ENCODE measurements at places on chromosomes 6 and 20.

GRCh38 chr6:166583230-166583965 is 3.1 kb downstream of the RAMACL start:
- DNase-seq = no peak

DNA sequence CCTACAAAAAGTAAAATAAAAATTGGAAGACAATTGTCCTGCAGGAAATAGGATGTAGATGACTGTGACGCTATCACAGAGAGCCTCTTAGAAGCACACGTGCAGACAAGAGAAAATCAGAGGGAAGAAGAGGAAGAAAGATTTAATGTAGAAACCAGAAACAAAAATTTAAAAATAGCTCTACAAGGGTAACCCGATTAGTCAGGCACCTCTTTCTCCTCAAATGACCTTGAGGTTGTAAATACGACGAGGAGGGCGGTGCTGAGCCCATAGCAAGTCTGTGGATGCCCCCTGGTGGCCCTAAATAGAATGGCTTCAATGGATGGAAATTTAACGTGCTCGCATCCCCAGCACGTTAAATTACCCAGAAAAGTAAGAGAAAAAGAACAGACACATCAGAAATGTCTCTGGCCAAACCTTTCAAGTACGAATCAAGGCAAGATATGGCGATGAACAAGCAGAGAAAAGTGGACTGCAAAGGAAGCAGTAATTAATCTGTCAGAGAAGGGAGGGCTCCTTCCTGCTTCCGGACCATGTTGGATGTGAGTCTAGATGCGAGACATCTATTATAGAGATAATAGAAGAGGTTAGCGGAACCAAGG is 4.2 kb upstream of the PRPH2 start:
- peak; percentile 38 for DNase-seq

DNA sequence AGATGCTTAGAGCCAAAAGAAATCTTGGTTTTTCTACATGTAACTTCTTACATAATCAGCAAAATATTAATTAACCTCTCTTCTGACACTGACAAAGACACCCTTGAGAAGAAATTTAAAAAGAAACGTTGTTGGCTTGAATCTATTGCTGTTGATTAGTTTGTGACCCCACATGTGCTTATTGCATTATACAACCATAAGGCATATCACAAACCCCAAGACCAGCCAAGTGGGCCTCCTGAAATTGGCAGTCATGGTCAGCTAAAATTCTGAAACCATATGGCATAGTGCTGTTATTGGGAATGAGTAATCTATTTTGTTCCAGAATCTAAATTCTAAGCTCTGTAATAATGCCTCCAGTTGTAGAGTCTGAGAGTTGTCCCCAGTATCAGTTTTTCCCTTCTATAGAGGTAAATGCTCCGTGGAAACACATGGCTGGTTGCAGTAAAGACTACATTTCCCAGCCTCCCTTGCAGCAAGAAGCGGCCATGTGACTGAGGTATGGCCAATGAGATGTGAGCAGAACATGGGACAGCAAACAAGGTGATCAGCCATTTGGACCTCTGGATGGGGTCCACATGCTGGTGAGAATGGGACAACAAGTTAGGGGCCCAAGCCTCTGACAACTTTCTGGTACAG is 42.3 kb upstream of the PTPN1 start:
- no peak for DNase-seq

DNA sequence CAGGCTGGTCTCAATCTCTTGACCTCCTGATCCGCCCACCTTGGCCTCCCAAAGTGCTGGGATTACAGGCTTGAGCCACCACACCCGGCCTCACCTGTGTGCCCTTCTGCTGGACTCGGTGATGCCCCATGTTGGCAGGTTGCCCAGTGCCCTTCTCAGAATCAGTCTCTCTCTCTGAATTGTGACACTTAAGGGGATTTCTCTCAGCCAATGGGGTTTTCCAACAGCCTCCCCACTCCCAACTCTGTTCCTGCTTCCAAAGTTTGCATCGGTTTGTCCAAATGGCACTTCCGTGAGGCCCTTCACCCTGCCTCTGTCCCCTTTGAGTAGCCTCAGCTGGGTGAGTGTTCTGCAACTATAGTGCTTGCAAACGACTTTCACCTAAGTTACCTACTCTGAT is 3.1 kb upstream of the MRPS10 start:
- no peak for DNase-seq

GRCh38 chr6:26595669-26596269 is 984 bp upstream of the ABT1 start:
- no peak for DNase-seq

GRCh38 chr20:43721429-43722152 is 5.2 kb downstream of the GTSF1L start:
- DNase-seq = no peak

GRCh38 chr6:163667372-163668060 is 253.0 kb downstream of the QKI start:
- DNase-seq = no peak

- no peak for DNase-seq
Measured at GRCh38 chr6:91080871-91081270, 494.0 kb upstream of the MAP3K7 start.

- no peak for DNase-seq
Measured at GRCh38 chr20:11951696-11952095, 34.0 kb downstream of the BTBD3 start.

DNA sequence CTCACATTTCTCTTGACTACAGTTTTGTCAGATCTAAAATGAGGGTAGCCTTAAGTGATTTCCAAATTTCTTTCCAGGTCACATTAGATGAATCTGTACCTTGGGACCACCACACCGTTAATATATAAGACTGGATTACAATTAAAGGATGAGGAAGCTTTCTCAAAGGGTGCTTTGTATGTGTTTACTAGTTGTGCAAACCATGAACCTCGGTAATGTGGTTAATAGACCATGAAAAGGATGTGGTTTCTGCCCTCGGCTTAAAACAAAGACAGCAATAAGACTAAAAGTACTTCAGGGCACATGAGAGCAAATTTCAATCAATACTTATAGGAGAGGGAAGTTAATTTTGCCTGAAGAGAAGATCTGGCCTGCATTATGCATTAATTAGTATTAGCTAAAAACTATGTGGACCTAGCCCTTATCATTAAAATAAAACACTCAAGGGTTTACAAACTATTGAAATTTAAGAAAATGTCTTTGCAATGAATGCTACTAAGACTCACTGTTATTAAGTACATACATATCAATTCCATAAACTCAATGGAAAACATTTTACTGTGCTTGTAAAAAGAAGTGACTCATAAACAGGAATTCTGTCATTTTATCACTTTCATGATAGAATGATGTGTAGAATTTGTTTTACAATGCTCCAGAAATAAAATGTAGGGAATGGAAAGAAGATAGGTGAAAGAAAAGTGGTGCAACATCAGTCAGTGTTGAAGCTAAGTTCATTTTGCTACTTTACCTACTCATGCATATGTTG is 936 bp upstream of the TMX4 start:
- no peak for DNase-seq

GRCh38 chr6:117549611-117550010 is 52.7 kb downstream of the GOPC start:
- DNase-seq = no peak

- DNase-seq = no peak
Measured at GRCh38 chr6:89793586-89793985, 26.0 kb downstream of the MDN1 start.

DNA sequence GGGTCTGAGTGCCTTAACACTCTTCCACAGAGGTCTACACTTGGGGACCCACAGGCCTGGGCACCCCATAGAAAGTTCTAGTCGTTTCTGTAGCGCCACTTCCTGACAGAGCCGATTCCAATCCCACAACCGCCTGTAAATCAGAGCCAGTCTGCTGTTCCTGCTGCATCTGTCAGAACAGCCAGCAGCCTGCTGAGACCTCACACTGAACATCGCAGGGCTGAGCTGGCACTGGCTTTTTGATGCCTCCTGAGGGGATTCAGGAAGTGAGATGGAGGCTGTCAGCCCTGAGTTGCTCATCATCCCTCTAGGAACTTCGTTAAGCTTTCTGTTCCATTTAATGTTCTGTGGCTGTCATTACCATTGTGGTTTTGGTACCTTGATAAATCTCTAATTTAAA is 48.9 kb downstream of the DCBLD1 start:
- DNase-seq = no peak

GRCh38 chr6:19394051-19394450 is 443.1 kb upstream of the ID4 start:
- DNase-seq = no peak

- DNase-seq = no peak
Measured at GRCh38 chr6:2542858-2543218, 207.9 kb downstream of the MYLK4 start.

- peak; percentile 100 for DNase-seq
Measured at GRCh38 chr6:90369024-90369519, 72.4 kb upstream of the BACH2 start.

GRCh38 chr6:139468178-139468819 is 93.9 kb upstream of the CITED2 start:
- DNase-seq = no peak

- DNase-seq = no peak
Measured at GRCh38 chr6:72933233-72933632, 292.1 kb downstream of the KHDC1L start.

DNA sequence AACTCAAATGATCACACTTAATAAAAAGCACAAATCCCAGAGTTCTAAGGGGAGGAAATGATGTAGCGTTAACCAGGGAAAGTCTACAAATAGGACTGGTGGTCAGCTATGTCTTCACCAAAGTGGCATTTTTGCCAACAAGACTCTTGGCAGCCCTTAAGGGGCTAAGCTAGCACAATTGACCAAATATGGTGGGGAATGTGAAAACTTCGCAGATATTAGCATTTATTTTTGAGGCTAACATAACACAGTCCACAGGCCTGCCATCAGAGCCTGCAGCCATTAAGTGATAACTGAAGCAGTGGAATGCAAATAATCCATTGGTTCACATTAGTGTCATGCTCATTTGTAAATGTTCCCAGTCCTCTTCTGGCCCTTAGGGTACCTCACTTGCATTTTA is 274.6 kb downstream of the FOXC1 start:
- no peak for DNase-seq

DNA sequence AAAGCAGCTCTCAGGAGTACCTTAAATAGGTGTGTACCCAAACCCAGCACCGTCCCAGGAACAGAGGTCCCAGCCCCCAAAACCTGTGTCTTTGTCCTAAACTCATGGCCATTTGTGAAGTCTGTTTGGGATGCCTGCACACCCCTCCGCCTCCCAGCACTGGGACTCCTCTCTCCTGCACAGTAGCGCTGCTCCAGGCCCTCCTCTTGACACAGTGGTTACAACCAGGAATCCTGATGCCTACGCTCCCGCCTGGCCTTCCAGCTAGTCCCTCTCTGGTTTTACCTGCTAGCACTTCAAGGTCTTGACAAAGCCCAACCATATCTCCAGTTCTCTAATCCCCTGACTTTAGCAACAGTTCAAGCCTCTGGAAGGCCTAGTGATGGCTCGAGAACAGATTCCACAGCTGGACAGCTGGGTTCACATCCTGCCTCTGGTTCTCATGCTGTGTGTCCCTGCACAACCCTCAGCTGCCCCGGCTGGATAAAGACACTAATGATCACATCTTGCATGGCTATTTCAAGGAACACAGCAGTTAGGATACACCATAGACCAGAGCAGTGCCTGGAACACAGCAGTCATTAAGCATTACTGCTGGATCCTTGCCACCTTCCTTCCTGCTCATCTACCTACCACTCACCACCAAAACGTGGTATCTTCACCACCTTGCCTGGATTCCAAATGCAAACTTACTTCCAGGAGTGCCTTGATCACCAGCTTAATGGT is 5.6 kb downstream of the PSMA7 start:
- no peak for DNase-seq

GRCh38 chr6:139433631-139434419 is 59.4 kb upstream of the CITED2 start:
- no peak for DNase-seq

DNA sequence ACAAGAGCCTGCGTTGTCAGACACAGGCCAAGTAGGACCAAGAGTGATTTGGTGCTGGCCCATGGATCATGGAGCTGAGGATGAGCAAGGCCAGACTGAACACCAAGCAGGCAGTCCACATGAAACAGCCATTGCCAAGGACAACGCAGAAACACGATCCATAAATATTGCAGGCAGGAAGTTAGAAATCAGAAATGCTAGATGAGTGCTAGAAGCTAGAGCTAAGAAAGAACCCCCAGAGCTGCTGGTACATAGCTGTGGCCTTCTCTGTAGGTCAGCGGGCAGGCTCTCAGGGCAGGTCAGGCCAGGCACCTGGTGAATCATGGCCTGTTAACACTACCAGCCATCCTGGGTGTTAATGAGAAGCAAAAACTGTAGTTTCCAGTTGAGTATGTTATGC is 119.7 kb downstream of the ALDH8A1 start:
- no peak for DNase-seq

GRCh38 chr20:41057999-41058673 is 29.5 kb downstream of the TOP1 start:
- DNase-seq = peak; percentile 57

DNA sequence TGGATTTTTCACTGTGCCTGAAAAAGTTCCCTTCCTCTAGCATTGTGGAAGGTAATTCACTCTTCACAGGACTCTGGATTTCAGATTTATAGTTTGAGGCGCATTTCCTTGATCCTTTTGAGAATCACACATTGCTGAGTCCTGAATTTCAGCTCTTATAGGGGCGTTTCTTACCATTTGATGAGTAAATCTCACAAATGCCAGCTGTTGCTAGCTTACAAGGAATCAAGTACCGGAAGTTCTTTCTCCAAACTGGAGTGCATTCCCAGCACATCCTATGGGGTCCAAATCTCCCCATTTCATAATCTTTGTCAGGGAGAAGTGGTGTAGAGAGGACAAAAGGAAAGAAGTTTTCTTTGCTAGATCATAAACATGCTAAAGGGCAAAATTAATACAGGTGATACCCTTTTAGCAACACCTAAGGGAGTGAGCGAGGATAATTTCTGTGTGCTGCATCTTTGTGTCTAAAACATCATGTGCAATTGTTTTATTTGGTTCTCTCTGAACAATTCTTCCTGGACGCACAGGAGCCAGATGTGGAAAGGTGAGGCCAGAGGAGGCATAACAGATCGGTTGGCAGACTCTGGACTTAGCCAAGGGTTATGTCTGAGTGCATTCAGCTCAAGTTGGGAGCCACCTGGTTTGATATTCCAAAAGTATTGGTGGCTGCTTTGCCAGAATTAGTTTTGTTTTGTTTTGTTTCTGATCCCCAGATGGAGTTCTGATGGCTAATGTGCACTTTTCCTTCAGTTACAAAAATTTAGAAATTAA is 37.4 kb upstream of the EYA2 start:
- no peak for DNase-seq

DNA sequence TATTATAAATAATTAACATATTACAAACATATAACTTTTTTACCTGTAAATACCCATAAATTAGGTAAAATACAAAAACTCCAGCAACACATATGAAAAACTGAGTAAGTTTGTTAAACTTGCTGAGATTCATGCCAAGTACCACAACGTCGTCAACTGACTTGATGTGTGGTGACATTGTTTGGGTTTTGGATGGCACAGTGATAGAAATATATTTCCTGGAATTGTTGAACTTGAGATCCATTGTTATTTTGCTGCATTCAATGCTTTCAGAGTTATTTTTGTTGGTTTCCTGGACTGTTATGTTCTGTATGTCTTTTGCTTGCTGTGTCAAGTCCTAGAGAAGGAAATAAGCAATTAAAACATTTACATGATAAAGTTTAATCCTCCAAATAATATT is 5.5 kb downstream of the SLC35B3 start:
- no peak for DNase-seq

- DNase-seq = no peak
Measured at GRCh38 chr6:96391776-96392360, 129.7 kb upstream of the UFL1 start.

- DNase-seq = no peak
Measured at GRCh38 chr6:50565004-50565403, 148.3 kb upstream of the TFAP2D start.

- peak; percentile 44 for DNase-seq
Measured at GRCh38 chr6:12709556-12710232, 6.9 kb upstream of the PHACTR1 start.

Measured in BJ (cell line).